Stimulated activated CD8-positive, alpha-beta memory T cell treated with anti-CD3 and anti-CD28 coated beads, Interleukin-15, amount 100 ng/mL, for 48 hours (primary cell): ENCODE measurements at places on chromosomes 7 and 10.

DNA sequence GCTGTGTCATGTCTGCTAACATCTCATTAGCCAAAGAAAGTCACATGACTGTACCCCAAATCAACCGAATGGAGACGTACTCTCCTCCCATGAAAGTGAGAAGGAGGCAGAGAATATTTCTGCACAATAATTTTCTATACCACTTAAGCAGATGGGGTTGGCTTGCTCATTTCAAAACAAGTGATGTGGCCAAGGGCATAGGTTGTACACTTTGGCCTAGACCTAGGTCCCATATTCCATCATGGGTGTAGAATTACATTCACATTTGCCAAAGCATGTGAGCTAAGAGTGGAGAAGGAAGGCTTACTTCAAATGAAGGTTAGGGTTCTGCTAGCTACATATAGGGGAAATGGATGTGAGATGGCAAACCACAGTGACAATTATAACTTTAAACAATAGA lies 83.0 kb downstream of the ZNF365 start:
- DNase-seq, result no peak

- DNase-seq, result no peak
Measured at GRCh38 chr10:93235686-93236085, 162.0 kb downstream of the CYP26A1 start.

DNA sequence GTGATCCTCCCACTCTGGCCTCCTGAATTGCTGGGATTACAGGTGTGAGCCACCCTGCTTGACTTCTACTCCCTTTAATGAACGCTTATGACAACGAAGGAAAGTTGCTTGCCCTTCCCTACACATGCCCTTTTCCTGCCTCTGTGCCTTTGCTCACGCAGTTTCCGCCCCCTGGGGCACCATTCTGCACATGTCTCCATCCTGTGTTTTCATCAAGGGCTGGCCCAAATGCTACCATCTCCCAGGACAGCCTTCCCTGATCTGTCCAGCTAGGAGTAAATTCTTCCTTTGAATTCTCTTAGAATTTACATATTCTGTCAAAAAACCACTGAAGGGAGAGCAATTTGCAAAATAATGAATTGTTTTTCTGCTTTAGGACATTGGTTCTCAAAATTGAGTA lies 50.0 kb upstream of the KMT2C start:
- DNase-seq, result no peak

DNA sequence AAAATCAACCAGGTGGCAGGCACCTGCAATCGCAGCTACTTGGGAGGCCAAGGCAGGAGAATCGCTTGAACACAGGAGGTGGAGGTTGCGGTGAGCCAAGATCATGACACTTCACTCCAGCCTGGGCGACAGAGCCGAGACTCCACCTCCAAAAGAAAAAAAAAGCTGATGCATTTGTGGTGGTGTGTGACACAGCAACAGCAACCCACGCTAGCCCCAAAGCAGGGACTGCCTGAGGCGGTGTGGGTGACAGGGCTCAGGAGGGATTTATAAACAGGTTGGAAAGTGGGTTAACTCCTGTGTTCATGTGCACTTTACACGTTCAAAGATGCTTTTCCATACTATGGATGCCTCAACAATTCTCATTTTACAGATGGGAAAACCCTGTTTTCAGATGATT lies 395.9 kb upstream of the PODXL start:
- no peak for DNase-seq

GRCh38 chr10:66838656-66839055 lies 87.2 kb upstream of the LRRTM3 start:
- DNase-seq, result no peak

- DNase-seq, result no peak
Measured at GRCh38 chr7:15016315-15016667, 113.7 kb upstream of the DGKB start.

DNA sequence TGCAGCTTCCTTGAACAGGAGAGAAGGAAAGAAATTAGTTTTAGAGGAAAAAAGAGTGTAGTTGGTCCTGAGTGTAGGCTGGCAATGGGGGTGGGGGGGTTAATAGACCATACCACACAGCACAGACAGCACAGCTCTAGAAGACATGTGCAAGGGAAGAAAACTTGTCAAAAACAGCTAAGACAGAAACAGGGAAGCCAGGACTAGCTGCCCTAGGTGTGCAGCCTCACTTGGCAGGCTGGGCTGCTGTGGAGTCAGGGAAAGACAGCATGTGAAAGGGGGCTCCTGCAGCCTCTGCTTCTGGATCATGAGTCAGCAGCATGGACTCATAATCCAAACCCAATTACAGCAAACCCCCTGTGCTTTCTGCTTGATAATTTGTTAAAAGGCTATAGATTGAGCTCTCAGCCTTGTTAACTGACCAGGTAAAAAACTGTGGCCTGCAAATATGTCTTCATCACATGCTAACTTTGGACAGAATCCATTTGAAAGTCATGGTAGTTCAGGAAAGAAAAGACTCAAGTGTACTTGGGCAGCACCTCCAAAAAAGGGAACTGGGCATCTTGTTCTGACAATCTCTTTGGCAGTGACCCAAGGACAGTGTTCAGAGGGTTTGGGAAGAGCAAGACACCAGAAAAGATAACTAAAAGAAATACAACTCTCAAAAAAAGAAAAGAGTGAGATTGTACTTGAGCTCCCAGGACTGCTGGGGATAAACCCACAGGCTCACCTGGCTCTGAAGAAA lies 142.2 kb upstream of the VWC2 start:
- no peak for DNase-seq
